ENCODE measurements at places on chromosomes 7 and 10.

DNA sequence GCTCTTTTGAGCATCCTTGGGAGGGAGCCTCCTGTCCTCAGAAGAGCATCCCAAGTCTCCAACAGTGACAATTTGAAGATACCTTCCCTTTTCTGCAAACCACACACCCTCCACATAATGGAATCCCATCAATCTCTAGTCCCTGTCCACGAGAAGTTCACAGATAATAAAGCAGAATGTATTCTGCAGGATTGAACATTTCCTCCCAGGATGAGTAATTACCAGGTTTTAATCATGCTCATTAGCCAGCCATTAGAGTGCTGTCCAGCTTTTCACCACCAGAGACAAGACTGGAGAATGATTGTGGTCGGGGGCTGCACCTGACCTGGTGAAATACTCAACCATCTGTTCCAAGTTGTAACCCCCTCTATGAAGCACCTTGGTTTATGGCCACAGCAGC lies 958.6 kb downstream of the KCNMA1 start:
- DNase-seq: no peak

DNA sequence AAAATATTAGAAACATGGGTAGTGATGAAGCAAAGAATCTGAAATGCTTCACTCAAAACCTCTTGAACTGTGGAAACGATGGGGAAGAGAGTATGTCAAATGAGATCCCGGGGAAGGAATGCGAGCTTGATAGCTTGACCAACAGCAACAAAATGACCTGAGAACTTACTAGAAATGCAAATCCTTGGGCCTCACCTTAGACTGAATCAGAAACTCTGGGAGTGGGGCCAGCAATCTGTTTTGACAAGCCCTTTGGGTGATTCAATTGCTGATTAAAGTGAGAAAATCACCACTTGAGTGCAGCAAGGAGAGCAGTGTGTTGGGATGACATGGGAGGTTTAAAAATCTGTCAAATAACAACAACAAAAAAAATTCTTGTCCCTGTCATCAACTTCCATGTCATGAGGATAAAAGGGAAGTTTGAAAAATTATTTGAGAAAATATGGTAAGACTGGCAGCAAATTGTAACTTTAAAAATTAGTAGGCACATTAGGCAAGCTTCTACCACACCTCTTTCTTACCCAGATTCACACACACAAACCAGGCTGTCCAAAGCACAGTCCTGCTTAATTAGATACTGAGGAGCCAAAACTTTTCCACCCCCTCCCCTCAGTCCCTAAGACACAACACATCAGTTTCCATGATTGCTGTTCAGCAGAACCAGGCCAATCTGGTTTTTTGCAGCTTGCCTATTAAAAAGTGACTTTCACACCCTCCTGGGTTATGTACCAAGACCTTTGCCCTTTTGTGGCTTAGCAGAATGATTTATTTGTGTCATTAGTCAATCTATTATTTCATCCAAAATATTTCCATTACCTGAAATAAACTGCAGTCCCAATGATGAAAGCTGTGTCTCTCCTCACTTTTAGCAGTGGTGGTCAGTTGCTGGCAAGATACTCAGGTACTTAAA lies 15.6 kb downstream of the CALCR start:
- no peak for DNase-seq

DNA sequence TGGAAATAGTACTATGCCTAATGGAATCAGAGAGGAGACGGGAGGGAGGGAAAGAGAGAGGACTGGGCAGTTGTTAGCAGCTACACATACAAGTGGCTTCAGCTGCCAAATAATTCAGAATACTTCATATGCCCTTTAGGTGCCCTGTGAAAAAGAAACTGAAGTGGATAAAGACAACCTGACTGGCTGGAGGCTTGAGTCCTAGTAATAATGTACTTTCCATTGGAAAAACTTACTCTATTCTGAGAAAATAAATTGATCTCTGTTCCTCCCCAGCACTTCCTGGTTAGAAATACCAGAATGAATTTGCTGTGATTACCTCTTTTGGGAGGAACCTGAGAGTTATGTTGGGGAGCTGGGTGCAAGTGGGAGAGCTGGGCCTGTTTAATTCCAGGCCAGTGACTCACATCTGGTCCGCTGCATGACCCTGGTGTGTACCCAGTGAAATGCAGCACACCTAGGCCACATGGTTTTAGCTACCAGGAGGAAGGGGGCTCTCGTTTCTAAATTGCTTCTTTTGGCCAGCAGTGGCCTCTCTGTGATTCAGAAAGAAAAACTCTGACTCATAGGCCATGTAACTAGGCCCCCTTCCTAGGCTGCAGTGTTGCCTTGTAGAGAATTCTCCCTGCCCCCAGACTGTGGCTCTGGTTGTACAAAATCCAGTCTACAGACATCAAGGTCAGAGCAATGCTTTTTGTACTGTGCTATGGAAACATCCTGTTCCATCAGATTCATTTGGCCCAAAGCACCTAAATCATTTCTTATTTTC lies 6.5 kb downstream of the AGFG2 start:
- no peak for DNase-seq

- DNase-seq: peak; percentile 34
These were observed 1.5 kb upstream of the JAZF1 start for GRCh38 chr7:28182071-28182471.

GRCh38 chr7:118078015-118078414 lies 105.9 kb upstream of the LSM8 start:
- DNase-seq: no peak

- no peak for DNase-seq
These were observed 162.6 kb downstream of the MTERF1 start for GRCh38 chr7:91717681-91718470.

- DNase-seq: no peak
These were observed 1.6 kb downstream of the DLX6 start for GRCh38 chr7:97006816-97007582.

DNA sequence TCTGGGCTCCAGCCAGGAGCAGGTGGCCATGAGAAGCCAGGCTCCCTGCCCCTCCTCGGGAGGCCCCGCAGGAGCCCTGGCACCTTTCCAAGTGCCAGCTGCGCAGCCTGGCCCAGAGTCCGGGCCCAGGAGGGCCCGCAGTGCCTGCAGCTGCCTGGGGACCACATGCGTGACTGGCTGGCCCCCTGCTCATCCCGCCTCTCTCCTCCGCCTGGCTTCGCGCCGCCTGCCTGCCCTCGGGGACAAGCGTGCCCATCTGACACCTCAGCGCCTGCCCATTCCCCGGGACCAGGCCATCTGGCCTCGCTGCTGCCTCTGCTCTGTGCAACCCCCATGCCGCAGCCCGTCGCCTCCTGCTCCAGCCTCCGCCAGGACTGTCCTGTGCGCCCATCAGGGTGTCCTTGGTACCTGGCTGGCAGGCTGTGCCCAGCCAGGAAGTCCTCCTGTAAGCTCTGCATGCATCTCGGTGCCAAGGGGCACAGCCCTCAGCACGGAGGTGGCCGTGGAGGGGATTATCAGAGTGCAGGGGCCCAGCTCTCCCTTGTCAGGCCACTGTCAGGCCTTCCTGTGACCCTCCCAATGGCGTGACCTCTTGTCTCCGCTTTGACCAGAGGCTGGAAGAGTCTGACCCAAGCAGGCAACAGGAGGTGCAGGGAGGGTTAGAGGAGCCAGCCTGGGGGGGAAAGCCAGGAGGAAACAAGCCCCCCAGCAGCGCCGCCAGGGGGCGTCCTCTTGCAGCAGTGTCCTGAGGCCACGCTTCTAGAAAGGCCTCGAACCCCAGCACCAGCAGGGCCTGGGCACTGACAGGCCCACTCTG lies 50.5 kb downstream of the TMEM209 start:
- DNase-seq: no peak

DNA sequence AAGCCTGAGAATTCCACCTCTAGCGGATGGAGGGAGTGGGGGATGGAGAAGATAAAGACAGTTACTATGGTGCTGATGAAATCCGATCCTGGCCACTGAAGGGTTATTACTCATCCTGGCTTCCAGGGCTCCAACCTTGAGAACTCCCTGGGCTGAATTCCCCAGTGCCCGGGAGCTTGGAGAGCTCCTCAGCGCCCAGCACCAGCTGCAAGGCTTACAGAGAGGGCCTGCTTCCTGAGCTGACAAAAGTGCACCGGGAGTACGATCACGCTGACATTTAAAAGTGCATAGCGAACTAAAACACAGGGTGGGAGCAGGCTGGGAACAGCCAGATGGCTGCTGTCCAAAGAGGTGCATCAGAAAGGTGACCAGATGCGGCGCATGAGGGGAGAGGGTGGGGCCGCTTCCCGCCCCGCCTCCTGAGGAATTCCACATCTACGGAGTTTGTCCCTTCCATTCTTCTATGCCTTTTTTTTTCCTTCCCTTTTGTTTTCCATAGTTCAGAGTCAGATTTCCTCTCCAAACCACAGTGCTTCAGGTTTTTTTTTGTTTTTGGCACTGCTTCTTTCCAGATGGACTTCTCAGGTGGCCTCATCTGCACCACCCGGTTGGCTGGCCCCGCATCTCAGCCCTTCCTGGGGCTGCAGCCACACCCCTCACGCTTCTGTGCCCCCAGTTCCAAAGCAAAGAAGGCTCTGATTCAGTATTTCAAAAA lies 62.4 kb upstream of the MKRN1 start:
- no peak for DNase-seq

Data from putamen (tissue), 1 donor.